ENCODE measurements at places on chromosomes 6 and 20.

DNA sequence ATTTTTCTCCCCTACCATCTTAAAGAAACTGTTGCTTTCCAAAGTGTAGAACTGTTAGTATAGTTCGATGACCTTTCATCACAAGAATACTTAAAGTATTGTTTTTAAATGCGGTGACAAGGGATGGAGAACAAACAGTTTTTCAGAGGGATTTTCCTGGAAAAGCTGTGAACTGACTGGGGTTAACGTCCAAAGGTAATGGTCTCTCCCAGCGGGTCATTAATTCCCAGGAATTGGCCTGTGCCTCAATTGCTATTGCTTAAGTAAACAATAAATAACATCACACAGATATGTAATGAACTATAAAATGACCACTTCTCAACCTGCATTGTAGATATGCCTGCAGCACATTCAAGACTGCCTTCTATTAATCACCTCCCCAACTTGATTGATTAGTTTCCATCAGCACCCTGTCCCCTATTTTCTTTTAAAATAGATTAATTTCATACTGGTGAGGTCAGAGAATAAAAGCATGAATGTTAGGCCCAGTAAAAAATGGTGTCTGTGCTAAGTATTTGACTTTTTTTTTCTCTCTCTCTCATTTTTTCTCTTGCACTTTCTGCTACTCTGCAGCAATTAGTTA is 268.2 kb downstream of the SAMD5 start:
- DNase-seq: no peak

DNA sequence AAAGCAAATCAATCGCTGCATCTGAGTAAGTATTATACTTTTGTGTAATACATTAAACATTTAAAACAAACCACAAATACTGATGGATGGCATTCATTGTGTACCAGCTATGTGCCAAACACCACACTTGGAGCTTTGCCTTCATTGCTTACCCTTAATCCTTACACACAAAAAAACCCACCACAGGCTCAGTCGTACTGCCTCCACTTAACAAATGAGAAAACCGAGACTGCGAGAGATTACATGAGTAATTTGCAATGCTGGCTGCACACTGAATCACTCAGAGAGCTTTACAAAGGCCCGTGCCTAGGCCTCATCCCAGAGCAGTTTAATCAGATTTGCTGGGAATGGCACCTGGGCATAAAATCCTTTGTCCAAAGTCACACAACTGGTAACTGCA is 130.5 kb downstream of the EDN1 start:
- DNase-seq: no peak

GRCh38 chr20:3404402-3404801 is 3.1 kb downstream of the DNAAF9 start:
- no peak for DNase-seq

GRCh38 chr20:35901678-35902544 is 52.4 kb downstream of the SCAND1 start:
- DNase-seq: no peak

GRCh38 chr6:72619883-72620696 is 1.8 kb upstream of the KCNQ5 start:
- DNase-seq: peak; percentile 83

All from GM20000 (cell line).